Muscle of arm (tissue), 14 donors: ENCODE measurements at places on chromosomes 11 and 22. TPM values are rescaled to one million over a fixed set of nuclear protein-coding genes. Genes with fewer than 3 reads are reported as not detected.

- peak; percentile 42 for DNase-seq
These were observed 62.7 kb downstream of the PAK1 start for GRCh38 chr11:77411137-77411707.

DNA sequence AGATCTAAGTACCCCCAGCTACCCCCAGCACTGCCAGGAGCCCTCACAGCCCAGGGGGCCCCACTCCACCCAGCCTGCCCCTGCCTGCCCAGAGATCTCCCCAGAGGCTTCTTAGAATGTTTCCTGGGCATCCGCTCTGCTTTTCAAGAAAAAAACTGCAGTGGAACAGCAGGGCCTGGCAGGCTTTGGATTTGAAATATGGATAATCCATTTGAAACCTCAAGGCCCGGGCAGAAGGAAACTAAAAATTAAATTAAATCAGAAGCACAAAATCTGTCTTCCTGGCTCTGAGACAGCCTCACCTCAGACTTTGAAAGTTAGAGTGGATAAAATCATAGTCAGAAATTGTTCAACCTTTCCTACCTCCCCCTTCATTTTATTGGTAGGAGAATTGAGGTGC lies 273.6 kb downstream of the OPCML start:
- no peak for DNase-seq

- no peak for DNase-seq
These were observed 18.0 kb upstream of the CHST1 start for GRCh38 chr11:45683271-45684058.

The DRICH1 gene
- 1.3 TPM for polyA plus RNA-seq

The MRGPRX4 gene
- polyA plus RNA-seq = not detected

DNA sequence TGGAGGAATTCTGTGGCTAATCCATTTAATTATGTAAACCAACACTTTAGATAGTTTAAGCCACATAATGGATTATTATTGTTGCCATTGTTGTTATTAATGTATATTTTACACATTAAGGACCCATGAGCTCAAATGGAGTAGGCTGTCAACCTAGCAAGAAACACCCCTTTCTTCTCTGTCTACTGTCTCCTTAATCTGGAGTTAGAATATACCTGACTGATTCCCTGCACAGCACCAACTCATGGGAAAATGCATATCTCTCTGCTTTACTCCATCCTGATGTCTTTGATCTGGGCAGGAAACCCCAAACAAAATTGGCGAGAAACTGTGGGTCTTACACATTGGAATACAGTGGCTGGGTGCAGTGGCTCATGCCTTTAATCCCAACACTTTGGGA lies 24.0 kb upstream of the ME3 start:
- DNase-seq = no peak
